ENCODE measurements at places on chromosomes 12 and 14.

DNA sequence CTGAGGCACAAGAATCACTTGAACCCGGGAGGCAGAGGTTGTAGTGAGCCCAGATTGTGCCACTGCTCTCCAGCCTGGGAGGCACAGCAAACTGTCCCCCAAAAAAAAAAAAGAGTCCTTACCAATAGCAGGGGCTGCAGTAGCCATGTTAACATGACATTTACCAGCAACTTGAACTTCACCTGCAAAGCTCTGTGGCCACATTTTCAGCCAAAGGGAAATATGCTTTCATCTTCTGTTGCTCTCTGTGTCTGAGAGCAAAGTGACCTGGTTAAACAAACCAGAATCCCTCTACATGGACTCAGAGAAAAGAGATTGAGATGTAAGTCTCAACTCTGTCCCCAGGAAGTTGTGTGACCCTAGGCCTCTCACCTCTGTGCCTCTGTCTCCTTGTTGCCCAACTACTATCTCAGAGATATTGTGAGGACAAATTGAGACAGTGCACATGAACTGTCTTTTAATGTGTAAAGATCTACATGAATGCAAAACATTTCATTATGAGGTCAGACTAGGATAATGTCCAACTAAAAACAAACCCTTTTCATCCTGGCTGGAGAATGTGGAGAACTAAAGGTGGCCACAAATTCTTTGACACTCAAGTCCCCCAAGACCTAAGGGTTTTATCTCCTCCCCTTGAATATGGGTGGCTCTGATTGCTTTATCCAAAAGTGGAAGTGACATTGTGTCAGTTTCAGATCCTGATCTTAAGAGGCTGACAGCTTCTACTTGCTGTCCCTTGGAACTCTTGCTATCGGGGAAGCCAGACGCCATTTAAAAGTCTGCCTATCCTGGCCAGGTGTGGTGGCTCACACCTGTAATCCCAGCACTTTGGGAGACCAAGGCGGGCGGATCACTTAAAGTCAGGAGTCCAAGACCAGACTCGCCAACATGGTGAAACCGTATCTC, 24.7 kb upstream of the P2RX4 start:
- DNase-seq: no peak

DNA sequence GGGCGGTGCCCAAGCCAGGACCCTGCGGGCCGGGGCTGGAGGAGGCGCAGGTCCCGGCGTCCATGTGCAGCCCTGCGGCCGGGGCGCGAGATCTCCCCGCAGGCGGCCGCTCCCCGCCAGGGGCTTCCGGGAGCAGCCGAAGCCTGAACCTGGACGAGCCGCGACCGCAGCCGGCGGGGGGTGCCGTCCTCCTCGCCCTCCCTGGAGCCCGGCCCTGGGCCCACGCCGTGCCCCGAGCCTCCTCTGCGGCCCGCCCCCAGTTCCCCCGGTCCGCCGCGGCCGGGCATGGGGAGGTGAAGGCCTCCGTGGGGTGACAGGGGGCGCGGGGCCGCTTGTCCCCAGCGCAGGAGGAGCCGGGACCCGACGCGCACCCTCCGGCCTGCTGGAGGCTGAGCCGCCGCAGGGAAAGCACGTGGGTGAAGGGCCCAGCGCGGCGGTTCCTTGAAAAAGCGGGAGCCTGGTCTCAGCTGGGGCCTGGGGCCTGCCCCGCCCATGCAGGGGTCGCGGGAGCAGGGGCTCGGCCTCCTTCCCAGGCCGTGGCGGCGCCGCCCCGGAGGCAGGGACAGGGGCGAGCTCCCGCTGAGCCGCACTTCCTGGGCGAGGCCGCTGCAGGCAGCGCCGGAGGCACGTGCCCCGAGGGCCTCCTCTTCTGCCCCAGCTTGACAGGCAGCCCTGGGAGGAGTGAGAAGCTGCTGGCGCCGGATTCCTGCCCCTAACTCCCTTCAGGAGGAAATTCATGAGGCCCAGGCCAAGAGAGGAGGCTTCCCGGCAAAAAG, 55.6 kb upstream of the PPP2R5C start:
- DNase-seq: no peak

DNA sequence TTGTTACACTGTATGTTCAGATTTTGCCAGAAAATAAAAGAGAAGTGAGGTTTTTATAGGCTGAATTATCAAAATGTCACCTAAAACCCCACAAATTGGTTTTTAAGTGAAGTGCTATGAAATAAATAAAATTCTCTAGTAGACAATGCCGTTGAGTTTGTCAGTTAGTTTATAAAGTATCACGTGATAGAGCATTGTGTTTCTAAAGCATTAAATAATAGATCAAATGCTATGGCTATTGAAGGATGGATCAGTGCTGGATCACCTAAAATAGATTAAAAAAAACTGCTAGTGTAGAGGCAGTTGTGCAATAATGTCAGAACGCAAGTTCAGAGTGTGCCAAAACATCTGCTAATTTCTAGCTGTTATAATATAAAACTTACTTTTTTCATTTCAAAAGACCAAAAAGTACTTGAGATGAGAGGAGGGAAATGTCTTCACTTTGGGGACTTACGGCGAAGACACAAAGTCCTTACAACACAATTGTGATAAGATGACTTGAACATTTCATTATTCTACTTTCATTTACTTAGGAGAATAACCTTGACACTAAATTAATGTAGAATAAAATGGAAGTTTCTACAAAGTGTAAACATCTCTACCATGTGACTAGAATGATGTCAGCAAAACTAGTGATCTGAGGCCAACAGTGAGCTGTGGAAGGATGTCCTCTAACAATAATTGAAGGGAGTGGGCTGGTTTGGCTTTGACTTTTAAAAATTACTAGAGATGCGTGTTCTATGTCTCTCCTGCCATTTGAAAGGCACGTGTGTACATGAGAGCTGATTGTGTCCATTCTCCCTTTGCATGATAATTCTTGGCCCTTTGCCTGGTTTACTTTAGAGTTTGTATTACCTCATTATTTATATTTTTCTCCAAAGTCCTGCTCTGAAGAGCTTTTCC, 154.4 kb upstream of the PDE3A start:
- peak; percentile 44 for DNase-seq

DNA sequence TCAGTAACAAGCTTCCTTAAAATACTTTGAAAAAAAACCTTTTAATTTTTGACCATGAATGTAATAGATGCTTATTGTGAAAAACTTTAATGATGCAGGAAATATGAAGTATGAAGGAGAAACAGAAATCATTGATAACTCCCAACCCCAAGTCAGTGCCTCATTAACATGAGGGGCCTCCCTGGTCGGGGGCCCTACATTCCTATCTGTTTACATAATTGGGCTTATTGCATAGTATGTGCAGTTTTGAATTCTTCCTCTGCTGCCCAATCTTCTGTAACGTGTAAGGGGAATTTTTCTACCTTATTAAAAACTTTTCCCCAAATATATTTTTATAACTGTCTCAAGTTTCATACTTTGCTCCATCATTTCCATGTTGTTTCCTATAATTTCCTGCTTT, 63.0 kb downstream of the SLC25A47 start:
- peak; percentile 74 for DNase-seq

GRCh38 chr14:93184391-93185348, at the start of the genes LYSET and MOAP1:
Gene LYSET (plus strand): TSS chr14:93185317. CDS start chr14:93185406, 89 bp downstream.
Gene MOAP1 (minus strand): TSS chr14:93184897. CDS start chr14:93184242, 655 bp downstream.
- DNase-seq: peak; percentile 92

- no peak for DNase-seq
Measured at GRCh38 chr12:5830111-5830510, 114.9 kb downstream of the ANO2 start.

DNA sequence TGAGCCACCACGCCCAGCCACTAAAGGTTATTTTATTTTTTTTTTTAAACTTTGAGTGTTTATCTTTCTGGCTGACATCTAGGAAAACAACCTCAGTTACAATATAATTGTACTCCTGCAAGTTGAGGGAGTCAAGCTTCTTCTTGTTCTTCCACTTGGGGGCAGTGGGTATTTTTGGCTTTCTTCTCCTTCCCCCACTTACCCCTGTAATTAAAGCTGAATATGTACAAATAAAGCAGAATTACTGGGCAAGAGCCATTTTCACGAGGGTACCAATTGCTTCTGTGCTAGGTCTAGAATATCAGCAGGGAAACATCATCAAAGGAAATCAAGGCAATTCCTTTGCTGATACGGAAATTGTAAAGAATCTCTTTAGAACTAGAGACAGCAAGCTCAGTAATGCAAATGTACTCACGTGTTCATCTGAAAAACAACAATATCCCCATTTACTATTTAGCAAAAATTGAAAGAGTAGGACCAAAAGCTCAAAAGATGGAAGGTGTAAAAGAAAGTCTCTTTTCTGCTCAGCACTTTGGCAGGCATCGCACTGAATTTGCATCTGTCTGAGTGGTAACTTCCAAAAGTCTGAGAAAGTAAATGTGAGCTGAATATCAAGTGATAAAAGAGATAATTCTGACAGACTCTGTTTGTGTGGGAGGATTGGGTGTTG, 72.8 kb downstream of the TAOK3 start:
- DNase-seq: no peak

DNA sequence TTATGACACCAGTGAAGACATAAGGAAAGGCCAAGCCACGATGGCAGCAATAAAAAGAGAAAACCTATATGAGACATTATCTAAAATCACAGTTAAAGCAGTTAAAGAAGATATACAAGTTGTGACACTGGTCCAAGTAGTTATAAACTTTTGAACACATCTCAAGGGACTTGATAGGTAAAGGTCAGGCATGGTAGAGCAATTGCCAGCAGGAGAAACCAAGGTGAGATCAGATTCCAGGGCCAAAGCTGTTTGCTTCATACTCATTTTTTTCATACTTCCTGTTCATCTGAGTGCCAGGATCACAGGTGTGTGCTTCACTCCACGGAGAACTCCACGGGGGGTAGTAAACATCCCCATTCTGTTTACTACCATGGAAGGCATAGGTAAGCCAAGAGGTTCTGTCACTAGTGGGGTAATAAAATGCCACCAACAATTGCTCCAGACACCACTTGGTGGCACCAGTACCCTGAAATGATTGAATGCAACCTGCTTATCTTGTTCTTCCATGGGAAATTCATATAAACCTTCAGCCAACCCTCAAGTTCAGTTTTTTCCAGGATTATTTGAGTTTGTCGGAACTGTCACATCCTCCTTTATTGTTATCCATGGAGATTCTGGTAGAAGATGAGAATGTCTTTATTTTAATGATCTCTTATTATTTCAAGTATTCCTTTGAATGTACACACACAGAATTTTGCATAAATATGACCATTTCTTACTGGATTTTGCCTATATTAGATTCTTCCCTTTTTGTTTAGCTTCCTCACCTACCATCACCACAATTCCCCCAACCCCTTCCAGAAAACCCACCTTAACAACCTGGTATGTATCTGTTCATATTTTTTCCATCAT, 59.2 kb upstream of the TSPAN8 start:
- DNase-seq: peak; percentile 24

GRCh38 chr14:31479027-31479426, 8.8 kb downstream of the GPR33 start:
- DNase-seq: no peak

DNA sequence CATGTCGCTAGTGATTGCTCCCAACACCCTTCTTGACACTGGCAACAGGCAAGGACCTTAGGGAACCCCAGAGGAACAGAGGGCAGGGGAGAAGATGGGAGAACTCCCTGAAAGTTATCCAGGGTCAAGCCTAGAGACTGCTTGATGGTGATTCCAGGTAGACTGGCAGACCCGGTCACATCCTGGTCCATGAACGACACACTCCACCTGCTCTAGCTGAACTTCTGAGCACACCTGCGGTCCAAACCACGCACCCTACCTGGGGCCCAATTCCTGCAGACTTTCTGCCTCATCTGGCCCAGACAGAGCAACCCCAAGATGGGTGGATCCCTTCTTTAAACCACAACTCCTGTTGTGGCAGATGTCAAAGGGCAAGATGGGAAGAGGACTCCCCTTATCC, 34.2 kb downstream of the NCKAP5L start:
- no peak for DNase-seq

DNA sequence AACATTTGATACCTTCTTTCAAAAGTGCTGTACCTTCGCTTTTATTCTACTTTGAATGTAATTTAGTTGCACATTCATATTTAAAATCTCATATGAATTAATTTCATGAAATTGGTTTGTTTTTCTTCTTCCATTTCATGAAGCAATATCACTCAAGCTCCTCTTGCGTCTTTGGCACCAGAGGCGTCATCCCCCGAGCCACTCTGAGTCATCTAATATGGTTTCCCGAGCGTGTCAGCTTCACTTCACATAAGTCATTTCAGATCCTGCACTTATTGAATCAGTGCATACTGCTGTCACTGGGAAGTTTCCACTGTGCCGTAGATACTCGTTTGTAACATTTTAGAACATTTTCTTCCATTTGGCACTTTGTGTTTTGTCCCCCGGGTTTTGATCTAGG, 105.6 kb downstream of the SLC25A47 start:
- DNase-seq: no peak

DNA sequence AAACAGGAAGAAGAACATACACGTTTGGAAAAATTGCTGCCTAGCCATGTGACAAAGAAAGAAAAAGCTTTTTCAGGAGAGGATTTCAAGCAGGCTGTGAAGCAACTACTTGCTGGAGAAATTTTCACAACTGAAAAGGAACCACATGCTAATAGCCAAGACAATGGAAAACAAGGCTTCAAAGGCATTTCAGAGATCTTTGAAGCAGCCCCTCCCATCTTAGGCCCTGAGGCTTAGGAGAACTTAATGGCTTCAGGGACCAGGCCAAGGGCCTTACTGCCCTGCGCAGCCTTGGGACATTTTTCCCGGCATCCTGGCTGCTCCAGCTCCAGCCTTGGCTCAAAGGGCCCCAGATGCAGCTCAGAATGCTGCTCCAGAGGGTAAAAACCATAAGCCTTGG, 255.9 kb upstream of the ARID2 start:
- no peak for DNase-seq

- DNase-seq: peak; percentile 67
Measured at GRCh38 chr12:57452181-57452936, 2.7 kb upstream of the INHBE start.

- no peak for DNase-seq
Measured at GRCh38 chr14:99573000-99573330, 31.0 kb downstream of the CCDC85C start.

GRCh38 chr14:92578511-92578910, 64.9 kb downstream of the RIN3 start:
- no peak for DNase-seq

DNA sequence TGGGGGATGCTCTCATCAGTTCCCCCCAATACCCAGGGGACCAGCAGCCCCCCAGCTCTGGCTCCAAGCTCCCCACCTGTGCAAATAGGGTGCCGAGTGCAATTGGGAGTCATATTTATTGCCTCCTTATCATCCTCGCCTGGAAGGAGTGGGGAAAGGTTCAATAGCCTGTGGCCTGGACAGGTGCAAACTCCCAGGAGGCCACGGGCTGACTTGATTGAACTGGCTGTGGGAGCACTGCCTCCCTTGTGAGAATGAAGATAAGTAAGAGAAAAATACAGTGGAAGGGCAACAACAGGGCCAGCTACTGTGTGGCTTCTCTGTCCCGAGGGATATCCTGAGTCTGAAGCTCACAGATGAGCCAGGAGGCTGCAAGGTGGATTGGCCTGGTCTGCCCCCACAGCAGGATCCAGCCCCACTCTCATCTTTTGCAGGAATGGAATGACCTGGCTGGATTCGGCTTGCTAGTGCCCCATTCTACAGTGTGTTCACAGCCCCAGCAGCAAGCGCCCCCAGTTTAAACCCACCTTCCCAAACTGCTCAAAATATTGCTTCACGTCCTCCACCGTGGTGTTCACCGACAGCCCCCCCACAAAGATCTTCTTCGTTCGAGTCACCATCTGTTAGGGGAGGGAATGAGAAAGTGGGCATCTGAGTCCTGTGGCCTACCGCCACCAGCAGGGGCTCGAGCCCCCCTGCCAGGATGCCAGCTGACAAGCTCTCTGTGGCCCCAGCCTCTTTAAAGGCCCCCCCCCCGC, 6.3 kb downstream of the MSI1 start:
- DNase-seq: no peak
